ENCODE measurements at places on chromosomes 7 and 10.

GRCh38 chr10:132107186-132107948 lies 41.6 kb downstream of the JAKMIP3 start:
- ATAC-seq = no peak

GRCh38 chr7:150412016-150412415 lies 32.9 kb downstream of the ZNF775 start:
- ATAC-seq = no peak

DNA sequence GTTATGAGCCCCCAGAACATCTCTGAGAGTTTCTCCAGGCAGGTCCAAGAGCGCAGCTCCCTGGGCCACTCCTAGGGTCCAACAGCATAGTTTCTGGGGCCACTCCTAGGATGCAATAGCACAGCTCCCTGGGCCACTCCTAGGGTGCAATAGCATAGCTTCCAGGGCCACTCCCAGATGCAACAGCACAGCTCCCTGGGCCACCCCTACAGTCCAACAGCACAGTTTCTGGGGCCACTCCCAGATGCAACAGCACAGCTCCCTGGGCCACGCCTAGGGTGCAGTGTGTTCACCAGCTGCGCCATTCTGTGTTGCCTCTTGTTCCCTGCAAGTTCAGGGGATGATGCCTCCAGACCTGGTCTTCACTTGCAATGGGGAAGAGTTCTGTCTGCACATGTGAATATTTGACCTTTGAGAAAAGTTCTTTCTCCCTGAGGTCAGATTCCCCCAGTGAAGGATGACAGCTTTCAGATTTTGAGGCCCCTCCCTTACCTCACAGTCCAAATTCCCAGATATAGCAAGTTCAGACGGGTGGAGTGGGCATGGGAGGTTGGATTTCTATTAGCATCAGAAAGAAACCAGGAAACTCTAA lies 43.0 kb upstream of the LEP start:
- no peak for ATAC-seq

GRCh38 chr7:135981958-135982646 lies 4.9 kb upstream of the MTPN start:
- ATAC-seq = no peak

DNA sequence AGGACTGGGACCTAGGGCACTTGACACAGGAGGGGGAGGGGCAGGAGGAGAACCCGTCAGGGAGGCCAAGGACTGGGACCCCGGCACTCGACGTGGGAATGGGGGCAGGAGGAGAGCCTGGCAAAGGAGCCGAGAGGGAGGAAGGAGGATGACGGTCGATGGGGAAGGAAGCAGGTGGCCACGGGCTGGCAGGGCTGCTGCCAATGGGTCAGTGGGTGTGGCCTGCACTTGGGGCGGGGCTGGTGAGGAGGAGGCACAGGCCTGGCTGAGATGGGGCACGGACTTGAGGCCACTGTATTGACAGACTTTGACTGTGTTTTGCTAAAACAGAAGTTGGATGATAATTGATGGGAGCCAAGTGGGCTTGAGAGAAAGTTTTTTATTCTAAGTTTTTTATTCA lies 68.9 kb downstream of the RBM33 start:
- no peak for ATAC-seq

GRCh38 chr10:127832501-127832900 lies 60.2 kb downstream of the CLRN3 start:
- no peak for ATAC-seq

All from motor neuron (in vitro differentiated cells).